ENCODE measurements at places on chromosomes 5 and 9. TPM values are rescaled to one million over a fixed set of nuclear protein-coding genes. Genes with fewer than 3 reads are reported as not detected.

GRXCR2 gene
- total RNA-seq, result not detected

SELENOP gene
- 0.62 TPM for total RNA-seq

DNA sequence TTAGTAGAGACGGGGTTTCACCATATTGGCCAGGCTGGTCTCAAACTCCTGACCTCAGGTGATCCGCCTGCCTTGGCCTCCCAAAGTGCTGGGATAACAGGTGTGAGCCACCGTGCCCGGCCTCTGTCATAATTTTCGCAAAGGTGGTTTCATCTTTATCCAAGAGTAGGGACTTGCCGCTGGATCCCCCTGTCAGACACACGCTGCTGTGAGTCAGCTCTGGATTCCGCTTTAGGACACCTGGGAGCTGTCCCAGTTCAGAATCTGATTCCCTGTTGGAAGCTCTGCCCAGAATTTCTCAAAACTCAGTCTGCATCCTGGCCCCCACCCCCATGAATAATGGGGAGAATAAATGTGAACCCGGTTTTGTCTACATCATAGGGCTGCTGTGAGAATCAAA is 17.9 kb upstream of the GRHPR start:
- DNase-seq, result no peak

- no peak for DNase-seq
These were observed 14.7 kb downstream of the TLN1 start for GRCh38 chr9:35717132-35717870.

DNA sequence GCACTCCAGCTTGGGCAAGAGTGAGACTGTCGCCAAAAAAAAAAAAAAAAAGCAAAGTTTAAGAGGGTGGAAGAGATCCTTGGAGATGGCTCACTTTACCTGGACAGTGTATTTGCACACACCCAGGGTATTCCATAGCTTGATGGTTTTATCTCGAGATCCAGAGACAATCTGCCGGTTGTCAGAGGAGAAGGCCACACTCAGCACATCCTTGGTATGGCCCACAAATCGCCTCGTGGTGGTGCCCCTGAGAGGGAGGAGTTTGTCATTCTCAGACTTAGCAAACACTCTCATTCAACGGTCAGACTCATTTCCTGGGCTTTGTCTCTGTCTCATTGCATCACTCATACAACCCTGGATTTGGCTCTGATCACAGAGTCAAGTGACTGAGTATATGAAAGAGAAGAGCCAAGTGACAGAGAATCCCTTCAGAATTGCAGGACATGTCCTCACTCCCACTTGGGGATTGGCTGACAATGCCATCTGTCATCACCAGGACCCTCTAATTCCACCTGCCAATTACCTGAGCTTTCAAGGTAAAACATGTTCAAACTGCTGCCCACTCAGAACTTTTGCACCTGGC is 2.2 kb downstream of the RACK1 start:
- DNase-seq, result no peak

DNA sequence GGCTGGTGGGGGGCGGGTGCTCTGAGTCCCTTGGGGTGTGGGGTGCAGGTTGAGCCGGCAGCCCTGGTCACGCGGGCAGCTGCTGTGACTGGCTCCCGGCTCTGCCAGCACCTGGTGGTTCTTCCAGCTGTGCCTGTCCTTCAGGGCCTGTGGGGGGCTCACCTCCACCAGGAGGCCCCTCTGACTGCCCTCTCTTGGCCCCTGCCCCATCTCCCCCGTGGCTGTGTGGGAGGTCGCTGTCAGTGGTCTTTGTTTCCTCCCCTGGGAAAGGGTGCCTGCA is 3.3 kb downstream of the RXRA start:
- no peak for DNase-seq

DNA sequence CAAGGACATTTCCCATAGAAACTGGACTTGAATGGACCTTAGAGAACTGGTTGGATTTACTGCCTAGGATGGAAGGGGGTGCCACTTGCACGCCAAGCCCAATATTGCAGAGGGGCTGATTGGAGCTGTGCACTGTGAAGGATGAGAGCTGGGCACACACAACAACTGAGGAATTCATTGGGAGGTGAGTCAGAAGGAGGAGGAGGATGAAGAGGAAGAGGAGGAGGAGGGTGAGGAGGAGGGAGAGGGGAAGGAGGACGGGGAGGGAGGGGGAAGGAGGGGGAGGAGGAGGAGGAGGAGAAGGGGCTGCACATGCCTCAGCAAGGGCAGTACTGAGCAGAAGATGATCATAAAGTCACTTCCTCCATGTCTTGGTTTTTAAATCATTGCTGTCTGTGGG is 5.7 kb upstream of the ICE1 start:
- DNase-seq, result no peak
